ENCODE measurements at places on chromosomes 7 and 10.

- no peak for DNase-seq
These were observed 9.8 kb upstream of the MRPS16 start for GRCh38 chr10:73262105-73262730.

DNA sequence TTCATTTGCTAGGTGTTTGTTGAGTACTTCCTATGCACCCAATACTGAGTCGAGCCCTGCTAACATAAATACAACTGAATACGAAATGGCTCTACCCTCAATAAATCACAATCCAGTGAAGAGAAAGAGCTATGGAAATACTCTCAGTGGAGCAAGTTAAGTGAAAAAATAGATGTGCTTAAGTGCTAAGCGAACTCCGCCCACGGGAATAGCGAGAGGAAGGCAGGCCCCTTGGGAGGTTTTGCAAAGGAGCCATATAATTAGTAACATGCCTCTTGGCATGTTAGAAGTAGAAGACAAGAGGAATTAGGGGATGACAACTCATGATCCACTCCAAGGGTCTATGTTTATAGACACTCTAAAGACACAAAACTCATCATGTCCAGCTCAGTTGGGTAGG, 42.8 kb upstream of the TSPAN33 start:
- DNase-seq = no peak

DNA sequence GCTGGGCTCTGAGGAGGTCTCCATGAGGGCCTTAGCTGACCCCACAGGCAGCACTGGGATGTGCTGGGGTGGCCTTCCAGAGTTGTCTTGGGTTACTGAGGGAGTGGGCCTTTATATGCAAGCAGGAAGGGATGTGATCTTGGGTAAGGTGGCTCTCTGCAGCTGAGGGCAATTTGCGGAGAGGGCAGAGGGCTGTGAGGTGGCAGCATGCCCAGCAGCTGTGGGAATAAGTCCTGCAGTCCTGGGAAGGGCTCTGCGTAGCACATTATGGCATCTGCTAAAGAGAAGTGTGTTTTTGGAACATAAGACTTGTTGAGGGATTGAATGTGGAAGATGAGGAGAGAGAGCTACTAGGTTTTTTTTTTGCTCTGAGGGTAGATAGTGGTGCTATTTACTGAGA, 99.6 kb upstream of the KMT2E start:
- DNase-seq = no peak

- no peak for DNase-seq
These were observed 17.2 kb downstream of the TAS2R60 start for GRCh38 chr7:143460271-143460979.

DNA sequence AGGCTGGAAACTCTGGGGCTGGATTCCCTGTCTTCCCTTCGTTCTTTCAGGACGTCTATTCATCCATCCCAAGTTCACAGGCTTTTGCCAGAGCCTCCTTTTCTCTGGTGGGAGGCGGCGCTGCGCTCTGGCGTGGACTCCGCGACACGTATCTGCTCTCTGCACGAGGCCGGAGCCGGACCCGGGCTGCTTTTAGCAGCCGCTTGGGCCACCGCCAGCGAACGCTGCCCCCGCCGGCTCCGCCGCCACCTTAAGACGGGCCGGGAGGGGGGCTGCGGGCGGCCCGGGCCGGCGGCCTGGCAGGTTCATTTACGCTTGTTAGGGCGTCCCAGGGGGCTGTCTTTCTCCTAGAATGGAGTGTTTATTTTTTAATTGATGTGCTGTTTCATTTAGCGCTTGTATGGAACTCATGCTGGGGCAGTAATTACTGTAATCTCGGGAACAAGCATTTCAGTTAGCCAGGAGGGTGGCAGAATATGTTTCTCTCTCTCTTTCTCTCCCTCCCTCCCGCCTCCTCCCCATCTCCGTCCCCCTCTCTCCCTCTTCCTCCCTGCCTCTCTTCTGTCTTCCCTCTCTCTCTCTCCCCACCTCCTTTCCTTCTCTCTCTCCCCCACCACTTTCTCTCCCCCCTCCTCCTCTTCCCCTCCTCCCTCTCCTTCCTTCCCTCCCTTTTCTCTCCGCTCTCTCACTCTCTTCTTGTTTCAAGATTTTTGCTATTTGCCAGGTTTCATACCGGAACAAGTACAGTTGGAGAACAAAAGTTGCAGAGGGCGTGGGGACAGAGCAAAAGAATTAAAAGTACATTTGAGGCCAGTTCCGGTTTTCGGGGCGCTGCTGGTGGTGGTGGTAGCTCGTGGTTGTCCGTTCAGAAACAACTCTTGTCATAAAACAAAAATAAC, 1.3 kb upstream of the FZD8 start:
- peak; percentile 6 for DNase-seq

GRCh38 chr10:101280511-101280910, 51.2 kb upstream of the LBX1 start:
- DNase-seq = no peak

All from activated naive CD4-positive, alpha-beta T cell treated with anti-CD3 and anti-CD28 coated beads, Interleukin-2, amount 50 U/mL, for 72 hours (primary cell).